ENCODE measurements at places on chromosomes 6 and 20.

DNA sequence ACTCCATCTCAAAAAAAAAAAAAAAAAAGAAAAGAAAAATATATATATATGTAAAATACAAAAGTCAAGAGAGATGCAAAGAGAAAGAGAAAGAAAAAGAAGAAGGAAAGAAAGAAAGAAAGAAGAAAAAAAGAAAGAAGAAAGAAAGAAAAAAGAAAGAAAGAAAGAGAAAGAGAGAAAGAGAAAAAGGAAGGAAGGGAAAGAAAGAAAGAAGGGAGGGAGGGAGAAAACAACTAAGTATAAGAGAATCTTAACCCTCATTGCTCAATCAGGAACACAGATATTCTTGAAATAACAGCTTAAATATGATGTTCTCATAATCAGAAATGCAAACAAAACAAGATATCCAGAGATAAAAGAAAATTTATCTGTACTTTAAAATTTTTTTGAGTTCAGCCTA, 54.4 kb upstream of the MARCKS start:
- no peak for DNase-seq

DNA sequence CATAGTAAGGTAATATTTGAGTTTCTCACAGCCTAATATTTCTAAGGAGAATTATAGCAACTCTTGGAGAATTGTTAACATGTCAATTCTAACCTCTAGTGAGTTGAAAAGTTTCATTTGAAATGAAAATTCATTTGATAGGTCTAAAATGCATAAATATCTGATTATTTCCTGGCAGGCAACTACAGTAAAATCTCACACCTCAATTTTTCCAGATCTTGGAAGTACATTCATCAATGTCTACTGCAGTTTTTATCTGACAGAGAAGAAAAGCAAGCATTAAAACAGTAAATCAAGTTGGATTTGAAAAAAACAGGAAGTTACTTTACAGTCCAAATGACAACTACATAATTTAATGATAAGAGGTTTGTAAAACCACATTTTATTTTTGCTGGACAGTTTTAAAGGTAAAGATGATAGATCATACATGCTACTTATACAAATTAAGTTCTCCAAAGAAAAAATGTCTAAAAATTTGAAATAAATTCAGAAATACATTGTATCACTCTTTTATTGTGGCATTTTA, 631.3 kb downstream of the EYS start:
- DNase-seq = no peak

GRCh38 chr6:13113981-13114593, 214.2 kb downstream of the TBC1D7 start:
- DNase-seq = no peak

GRCh38 chr6:104930939-104931338, 26.0 kb upstream of the LIN28B start:
- no peak for DNase-seq

- DNase-seq = no peak
Observed at GRCh38 chr20:10716855-10717254, 43.1 kb upstream of the JAG1 start.

DNA sequence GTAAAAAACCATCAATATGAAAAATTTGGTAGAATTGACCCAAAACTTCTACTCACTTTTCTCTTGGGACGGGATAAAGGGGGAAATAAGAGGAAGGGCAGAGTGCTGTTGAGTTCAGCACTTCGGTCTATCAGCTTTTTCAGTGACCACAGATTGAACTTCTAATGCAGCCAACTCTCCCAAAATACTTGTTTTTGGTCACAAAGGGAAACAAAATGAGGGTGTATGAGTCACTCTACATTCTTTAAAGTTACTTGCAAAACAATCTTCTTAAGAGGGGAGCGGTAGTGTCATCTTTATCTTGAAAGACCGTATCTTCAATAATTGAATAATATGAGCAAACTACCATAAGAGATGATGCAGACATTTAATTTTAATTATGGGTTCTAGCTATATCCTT, 661.3 kb downstream of the CD109 start:
- no peak for DNase-seq

- DNase-seq = no peak
Observed at GRCh38 chr20:3894796-3895195, 5.6 kb downstream of the PANK2 start.

- DNase-seq = no peak
Observed at GRCh38 chr6:120569714-120570113, 764.6 kb downstream of the TBC1D32 start.

DNA sequence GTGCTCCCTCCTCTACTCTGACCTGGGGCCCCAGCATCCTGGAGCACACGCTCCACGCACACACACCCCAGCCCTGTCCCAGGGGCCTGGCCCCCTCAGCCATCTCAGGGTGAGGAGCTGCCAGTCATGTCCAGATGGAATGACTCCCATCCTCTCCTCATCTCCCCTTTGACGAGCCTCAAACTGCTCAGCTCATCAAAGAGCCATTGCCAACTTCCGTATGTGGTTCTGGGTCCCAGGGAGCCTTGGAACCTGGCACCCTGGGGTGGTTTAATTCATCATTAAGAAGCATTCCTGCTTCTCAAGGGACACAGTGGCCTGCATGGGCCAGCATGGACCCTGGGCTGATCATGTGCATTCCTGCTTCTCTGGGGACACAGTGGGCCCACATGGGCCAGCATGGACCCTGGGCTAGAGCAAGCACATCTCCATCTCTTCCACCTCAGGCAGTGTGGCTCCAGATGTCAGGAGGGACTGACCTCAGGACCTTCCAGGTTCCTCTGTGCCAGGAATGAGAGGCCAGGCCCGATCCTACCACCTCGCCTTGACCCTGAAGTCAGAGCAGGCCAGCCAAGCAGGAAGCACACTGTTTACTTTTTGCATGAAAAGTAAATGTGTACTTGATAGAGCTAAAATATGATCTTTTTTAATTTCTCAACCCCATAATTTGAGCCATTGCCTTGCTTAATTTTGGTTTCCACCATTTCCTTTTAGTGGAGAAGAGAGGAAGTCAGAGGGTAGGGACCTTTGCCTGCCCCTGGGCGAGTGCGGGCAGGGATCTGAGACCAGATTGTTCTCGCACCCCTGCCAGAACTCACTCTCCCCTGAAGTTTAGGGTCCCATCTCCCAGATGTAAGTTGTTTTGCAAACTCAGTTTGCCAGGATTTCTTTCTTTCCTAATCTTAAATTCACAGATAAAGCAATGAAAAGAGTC, 26.1 kb downstream of the SPATA2 start:
- DNase-seq = peak; percentile 39

DNA sequence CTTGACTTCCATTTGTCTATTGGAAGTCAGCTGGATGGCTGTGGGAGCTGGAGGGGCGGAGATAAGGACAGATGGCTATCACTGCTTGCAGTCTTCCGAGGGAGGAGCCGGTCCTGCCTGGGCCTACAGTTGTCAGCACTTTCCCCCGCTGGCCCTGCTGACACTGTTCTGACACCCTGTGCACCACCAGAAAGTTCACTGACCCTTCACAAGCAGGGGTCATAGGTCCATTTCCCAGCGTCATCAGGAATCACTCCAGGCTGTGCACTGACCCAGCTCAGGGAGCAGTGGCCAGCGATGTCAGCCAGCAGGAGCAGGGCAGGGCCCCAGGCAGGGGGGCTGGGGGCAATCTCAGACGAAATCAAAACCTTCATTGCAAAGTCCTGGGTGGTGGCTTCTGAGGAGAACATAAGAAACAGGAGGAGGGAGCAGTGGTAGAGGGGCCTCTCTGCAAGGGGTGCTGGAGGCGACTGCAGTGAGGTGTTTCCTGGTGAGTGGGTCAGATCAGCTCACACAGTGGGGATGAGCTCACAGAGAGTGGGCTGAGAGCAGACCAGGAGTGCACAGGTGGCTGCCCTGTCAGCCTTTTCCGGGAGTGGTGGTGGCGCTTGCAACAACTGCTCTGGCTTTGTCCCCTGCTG, 26.5 kb upstream of the PLEKHG1 start:
- DNase-seq = no peak
